ENCODE measurements at places on chromosomes 5 and 9.

DNA sequence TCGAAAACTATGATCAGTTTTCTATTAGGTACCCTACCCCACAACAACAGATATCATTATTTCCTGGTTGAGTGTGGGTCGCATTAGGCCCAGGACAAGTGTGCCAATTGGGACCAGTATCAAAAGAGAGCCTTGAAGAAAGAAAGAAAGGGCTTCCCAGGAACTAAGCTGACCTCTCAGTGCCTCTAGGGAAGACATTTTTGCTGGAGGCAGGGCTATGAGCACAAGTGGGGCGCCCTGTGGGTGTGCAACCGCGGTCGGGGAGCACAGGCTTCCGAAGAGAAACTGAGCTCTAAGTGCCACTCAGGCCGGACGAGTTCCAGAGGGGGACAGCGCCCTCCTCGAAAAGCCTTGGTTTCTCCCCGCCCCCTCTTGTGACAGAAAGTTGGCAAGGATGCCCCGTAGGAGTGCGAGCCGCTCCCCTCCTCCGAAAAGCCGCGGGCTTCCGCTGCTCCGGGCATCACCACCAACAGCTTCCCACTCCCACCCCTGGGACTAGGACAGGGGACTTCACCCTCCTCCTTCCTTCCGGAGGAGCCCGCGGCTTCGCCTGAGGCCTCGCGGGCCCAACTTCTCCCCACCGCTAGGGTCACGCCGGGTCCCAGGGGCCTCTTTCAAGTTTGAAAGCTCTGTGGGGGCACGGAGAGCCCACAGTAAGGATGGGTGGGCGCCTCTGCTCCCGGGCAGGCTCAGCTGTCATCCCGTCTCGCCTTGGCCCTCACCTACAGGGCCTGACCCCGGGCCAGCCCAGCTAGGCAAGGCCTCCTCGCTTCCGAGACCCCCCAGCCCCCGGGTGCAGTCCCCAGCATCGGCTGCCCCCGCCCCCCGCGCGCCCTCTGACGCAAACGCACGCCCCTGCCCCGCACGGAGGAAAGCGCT lies 2.0 kb downstream of the NR2F1-AS1 start:
- DNase-seq: no peak

DNA sequence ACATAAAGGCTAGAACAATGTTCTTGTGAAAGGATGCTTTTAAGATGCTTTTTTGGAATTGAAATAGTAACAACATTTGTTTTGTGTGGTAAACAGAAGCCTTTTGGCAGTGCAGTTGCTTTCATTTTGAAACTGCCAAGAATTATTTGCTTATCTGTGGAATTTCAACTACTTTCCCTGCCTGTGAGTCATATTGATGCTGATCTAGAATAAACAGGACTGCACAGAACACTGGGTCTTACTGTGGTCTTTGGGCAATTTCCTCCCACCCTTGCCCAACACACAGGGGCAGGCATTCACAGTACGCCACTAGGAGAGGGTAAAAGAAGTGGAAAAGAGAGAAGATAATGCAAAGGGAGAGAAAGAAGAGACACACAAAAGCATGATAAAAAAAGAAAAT lies 483.7 kb downstream of the ELAVL2 start:
- no peak for DNase-seq

DNA sequence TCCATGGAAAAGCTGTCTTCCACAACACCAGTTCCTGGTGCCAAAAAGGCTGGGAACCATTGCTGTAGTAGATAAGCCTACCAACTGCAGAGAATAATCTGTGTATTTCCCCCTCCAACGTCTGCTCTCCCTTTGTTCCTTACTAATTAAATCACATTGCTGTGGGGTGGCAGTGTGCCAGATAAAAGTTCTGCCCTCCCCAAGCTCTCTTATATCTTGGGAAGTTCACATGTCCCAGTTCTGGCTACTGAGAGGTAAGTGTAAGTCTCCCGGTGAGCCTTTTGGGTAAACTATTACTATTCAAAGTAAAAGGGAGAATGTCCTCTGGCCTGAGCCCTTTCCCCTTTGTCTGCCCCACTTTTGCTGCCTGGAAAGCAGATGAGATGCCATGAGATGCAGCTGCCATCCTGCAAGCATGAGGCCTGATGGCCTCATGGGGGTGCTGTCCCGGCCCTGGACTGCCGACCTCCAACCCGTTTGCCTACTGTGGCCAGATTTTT lies 14.7 kb downstream of the ENC1 start:
- no peak for DNase-seq

DNA sequence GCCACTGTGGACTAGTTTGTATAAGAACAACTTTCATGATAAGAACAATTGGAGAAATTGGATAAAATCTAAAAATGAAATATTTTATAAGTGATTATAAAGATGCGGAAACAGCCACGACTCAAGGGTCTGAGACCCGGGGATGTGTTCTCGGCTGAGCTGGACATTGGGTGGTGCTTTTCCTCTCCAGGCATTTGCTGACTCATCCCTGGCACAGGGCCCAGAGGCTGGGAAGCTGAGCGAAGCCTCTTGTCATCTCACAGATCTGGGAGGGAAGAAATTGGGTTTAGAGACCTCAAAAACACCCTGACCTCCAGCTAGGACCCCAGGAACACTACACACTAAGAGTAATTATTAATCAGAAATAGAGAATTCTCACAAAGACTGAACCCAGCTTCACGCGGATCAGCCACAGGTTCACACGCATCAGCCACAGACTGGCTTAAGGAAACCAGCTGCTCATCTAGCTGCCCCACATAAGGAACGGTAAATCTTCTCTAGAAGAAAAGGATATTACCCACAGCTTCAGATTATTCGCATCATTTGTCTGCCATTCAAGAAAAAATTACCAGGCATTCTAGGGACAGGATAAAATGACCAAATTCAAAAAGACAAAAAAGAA lies 2.8 kb upstream of the OR2V1 start:
- no peak for DNase-seq

DNA sequence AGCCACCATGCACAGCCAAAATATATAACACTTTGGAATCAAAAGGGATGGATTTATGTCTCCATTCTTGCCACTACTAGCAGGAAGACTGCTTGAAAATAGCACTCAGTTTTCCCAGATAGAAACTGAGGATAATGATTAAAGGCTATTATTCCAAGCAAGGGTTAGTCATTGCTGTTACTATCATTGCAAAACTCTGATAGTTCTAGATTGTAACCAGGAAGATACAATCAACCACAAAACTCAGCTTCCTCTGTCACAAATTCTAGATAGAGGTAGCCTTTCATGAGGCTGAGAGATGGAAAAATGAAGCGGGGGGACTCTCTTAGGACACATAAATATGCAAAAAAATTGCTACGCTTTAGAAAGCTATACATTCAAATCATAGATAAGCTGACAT lies 3.1 kb downstream of the ANXA1 start:
- DNase-seq: no peak

- DNase-seq: no peak
Observed at GRCh38 chr5:54785729-54786591, 199.4 kb downstream of the ESM1 start.

DNA sequence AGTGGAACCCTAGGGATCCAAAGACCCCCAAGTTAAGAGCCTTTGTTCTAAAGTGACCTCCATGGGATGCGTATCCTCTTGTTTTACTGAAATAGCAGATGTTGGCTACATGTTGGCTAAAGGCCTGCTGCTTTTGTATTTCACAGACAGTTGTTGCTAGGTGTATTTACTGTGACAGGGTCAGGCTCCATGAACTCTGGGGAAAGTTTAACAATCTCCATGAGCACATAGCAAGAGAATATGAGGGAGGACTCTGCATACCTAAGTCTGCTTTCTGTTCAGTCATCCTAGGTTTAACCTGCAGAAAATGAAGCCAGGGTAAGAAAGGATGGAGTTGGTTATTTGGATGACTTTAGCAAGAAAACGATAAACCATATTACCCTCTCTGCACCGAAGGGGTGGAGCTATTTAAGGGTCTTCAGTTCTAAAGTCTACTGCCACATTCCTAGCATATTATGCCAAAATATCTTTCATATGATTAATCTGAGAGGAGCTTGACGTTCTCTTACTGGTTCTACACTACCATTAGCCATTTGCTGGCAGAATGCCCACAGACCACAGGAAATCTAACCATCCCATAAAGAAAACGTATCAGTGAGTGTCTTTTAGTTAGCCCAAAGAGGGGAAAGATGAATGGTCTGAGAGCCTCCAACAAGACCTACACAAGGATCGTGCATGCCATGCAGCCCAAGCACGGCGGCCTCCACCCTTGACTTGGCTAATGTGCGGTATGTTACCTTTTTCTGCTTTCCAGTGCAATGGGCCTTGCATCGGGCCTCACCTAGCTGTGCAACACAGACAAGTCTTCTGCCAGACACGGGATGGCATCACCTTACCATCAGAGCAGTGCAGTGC lies 127.8 kb downstream of the SAXO1 start:
- no peak for DNase-seq

- DNase-seq: no peak
Observed at GRCh38 chr5:100148239-100148638, 386.9 kb upstream of the FAM174A start.

- no peak for DNase-seq
Observed at GRCh38 chr9:38003230-38003629, 65.8 kb downstream of the SHB start.
